ENCODE measurements at places on chromosomes 5 and 9.

- no peak for DNase-seq
These were observed 22.7 kb downstream of the CCNH start for GRCh38 chr5:87390075-87390474.

DNA sequence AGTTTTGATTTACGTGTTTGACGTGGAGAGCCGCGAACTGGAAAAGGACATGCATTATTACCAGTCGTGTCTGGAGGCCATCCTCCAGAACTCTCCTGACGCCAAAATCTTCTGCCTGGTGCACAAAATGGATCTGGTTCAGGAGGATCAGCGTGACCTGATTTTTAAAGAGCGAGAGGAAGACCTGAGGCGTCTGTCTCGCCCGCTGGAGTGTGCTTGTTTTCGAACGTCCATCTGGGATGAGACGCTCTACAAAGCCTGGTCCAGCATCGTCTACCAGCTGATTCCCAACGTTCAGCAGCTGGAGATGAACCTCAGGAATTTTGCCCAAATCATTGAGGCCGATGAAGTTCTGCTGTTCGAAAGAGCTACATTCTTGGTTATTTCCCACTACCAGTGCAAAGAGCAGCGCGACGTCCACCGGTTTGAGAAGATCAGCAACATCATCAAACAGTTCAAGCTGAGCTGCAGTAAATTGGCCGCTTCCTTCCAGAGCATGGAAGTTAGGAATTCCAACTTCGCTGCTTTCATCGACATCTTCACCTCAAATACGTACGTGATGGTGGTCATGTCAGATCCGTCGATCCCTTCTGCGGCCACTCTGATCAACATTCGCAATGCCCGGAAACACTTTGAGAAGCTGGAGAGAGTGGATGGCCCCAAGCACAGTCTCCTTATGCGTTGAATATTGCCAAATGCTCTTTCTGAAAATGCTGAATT, 850 bp downstream of the RRAGA start:
- DNase-seq = peak; percentile 3

GRCh38 chr5:1788200-1788599, 11.4 kb downstream of the MRPL36 start:
- no peak for DNase-seq

GRCh38 chr5:115435778-115436712, 108.5 kb downstream of the FEM1C start:
- DNase-seq = no peak

- DNase-seq = no peak
These were observed 9.3 kb upstream of the AFAP1L1 start for GRCh38 chr5:149262315-149262714.

- DNase-seq = no peak
These were observed 333.1 kb upstream of the NUDT12 start for GRCh38 chr5:103895738-103896137.

GRCh38 chr5:103526164-103526915, 36.2 kb downstream of the NUDT12 start:
- DNase-seq = no peak

DNA sequence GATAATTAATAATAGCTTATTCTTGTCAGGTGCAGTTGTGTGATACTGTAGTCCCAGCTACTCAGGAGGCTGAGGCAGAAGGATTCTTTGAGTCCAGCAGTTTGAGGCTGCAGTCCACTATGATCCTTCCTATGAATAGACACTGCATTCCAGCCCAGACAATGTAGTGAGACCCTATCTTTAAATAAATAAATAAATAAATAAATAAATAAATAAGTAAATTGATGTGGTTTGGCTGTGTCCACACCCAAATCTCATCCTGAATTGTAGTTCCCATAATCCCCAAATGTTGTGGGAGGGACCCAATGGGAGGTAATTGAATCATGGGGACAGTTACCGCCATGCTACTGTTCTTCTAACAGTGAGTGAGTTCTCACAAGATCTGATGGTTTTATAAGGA, 5.6 kb upstream of the ELL2 start:
- no peak for DNase-seq

DNA sequence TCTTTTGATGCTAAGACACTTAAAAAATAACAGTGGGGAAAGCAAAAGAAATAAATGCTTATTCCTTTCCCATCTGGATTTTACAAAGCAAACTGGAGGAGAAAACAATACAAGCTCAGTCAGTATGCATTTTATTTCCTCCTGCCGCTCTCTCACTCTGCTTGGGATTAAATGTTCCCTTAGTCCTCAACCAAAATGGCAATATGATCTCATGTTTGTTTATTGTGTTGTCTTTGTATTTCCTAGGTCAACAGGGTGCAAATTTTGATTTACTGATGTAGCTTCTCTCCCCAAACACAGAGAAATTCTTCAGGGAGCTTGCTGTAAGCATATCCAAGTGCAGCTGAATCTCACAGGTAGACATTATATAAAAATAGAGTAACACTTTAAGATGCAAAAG, 92.1 kb upstream of the ERBIN start:
- no peak for DNase-seq

DNA sequence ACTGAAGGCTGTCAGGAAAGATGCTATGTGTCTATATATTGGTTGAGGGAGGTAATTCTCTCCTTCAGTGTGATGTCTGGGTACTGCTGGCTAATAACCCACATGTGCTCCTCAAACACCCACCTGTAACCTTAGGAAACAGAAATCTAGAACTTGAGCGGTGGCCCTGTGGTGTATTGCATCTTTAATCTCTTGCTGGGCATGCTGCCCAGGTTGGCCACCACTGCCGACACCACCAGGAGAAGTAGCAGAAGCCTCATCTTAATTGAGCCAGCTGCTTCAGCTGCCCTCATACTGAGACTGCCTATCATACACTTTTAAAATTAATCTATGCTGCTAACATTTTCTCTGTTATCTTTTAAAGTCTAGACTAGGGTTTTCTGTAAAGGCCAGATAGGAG, 103.5 kb upstream of the C5orf63 start:
- DNase-seq = no peak

GRCh38 chr9:426976-427375, 212.3 kb downstream of the DOCK8 start:
- no peak for DNase-seq

DNA sequence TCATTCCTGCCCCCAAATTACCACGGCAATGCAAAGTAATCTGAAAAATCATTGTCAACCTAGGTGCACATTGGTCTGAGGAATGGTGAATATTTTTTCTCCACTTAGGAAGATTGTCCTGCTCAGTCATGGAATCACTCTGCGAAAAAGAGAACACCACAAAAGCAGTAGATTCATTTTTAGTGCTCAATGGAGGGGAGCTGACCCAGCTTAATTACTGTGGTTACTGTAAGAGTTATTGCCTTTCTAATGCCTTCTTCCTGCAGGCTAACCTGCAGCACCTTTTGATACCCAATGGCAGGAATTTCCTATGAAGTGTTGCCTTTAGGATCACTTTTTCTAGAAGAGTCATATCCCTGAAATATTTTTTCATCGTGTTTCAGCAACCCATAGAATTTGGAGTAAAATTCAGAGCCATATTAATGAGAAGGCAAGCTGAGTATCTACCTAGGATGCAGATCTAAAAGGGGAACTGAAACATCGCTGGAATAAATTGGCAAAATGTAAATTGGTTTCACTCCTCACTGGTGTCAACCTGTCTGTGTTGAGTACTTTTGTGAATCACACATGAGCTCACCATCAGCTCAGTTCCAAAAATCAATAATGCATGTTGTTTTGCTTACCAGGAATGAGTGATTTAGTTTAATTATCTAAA, 464.5 kb downstream of the CSNK1G3 start:
- DNase-seq = no peak

DNA sequence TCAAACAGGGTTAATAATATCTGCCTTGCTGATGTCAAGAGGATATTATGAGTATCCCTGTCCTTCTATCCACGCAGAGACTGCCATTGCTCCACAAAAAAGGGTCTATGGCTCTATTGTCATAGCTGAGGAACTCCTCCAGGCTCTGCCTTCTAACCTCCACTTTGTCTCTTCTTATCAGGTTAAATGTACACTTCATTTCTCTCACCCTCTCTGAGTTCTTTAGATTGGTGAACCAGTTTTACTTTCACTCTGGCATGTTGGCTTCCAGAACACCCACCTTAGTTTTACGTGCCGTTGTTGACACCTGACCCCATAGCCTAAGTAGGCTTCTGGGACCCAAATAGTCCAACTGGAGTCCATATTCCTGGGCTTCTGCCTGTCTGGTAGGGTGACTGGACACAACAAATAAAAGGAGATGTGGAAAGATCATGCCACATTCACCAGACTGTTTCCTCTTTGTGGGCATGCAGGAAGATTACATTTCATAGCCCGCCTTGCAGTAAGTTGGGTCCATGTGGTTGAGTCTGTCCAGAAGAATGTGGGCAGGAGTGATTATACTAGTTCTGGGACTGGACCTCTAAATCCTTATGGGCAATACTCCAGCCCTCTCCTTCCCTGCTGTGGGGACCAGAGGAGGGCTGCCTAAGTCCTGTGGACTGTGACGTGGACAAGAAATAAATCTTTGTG, 350.4 kb upstream of the CLINT1 start:
- DNase-seq = no peak

DNA sequence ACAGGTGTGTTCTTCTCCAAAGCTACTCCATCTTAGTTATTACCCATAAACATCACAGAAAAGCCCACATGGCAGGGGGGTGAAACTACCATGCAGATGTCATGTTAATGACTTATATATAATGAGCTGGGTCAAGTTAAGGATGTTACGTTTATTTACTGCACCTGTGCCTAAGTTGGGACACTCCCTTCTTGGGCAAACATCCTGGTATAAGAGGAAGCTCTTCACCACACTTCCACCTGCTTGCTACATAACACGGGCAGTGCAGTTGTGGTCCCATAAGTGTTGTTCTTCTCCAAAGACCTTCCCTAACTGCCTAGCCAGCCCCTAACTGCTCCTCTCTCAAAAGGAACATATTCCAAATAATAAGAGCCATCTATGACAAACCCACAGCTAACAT, 9.3 kb upstream of the ZCCHC9 start:
- no peak for DNase-seq

- no peak for DNase-seq
These were observed 13.8 kb downstream of the PDCD1LG2 start for GRCh38 chr9:5524090-5524489.

DNA sequence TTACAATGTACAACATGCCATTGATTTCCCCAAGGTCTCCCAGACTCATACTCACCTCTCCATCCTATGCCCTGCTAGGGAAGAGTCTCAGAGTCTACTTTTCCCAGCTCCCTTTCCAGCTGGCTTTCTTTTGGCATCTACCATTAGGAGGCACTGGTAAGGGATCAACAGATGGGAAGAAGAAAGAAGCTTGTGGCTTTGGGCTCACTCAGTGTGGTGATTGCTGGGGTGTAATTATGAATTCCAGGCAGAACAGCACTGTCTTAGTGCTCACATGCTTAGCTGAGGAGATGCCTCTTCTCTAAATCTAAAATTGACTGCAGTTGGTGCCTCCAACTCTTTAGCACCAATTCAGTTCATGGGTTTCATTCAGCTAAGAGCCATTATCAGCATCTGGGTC, 330.0 kb downstream of the PSAT1 start:
- DNase-seq = no peak

DNA sequence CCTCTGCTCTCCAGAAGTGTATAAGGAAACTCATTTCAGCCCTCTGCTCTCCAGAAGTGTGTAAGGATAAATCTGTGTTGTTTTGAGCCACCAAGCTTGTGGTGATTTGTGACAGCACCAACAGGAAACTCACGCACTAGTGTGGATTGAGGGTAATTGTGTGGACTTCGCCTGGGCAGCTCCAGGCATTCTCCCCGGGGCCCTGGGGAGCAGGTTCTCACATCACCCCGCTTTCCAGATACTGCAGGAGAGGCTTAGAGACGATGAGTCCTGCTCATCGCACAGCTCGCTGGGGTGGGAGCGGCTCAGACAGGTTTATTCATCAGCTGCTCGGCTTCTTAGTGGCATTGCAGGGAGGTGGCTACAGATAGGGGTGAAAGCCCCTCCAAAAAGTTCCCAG, 38.4 kb upstream of the RNF130 start:
- DNase-seq = no peak

DNA sequence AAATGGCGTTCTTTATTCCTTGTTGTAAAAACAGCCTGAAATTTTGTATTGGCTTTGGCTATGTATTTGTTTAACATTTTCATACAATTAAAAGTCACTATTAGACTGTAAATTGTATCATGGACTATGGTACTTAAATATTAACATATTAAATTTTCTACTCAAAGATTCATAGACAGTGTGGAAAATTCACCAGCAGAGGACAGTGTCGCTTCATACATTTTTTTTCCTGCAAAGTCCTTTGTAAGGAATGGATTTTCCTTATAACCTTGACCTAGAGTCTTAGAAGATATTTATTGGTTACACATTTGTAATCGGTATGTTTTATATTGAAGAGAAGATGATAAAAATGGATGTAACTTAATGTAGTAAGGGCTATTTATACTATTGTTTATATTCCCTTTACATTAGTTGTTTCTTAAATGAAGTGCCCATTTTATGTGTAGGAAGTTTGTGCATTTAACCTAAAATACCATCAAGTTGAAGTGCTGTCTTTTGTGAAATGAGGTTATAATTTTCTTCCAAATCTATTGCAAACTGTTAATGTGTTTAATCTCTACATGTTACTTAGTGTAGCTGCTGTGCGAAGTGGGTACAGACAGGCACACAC, 150.1 kb downstream of the KDM4C start:
- no peak for DNase-seq

GRCh38 chr9:92721548-92721947, 43.1 kb downstream of the BICD2 start:
- DNase-seq = no peak

GRCh38 chr5:53884417-53884816, 324.0 kb downstream of the NDUFS4 start:
- no peak for DNase-seq

DNA sequence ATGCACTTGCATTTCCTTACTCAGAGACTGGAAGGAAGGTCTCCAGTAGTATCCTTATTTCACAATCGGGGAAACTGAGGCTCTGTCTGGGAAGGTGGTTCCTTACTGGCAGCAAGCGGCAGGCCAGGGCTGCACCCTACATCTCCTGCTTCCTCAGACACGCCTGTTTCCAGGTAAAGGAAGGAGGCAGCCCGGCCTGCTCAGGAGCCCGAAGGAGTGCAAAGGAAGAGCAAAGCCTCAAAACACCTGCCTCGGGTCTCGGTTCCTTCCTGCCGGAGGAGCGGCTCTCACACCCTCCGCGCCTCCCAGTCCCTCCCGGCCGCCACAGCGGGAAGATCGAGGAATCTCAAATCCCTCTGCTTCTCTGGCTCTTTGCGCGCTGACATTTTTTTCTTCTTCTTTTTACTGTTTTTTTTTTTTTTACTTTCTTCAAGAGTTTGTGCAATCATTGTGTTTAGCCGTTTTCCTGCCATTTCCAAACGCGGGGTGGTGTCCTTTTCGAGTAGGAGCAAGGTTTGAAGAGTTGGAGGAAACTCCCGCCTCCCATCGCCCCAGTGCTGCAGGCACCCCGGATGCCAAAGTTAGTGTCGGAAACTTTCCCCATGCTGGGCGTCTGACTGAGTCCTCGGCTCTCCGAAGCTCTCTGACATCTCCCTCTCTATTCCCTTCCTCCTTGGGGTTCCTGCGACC, 1.0 kb downstream of the GGTA1 start:
- no peak for DNase-seq

GRCh38 chr5:126826619-126827215, 49.8 kb downstream of the LMNB1 start:
- DNase-seq = no peak

GRCh38 chr9:136230365-136230764, 15.2 kb downstream of the QSOX2 start:
- no peak for DNase-seq

GRCh38 chr5:180090769-180091546, 19.4 kb upstream of the RNF130 start:
- DNase-seq = no peak
